ENCODE measurements at places on chromosomes 5 and 9. TPM values are rescaled to one million over a fixed set of nuclear protein-coding genes. Genes with fewer than 3 reads are reported as not detected.

CDH9 gene
- not detected for total RNA-seq

CCDC69 gene
- 1.3 TPM for total RNA-seq

EQTN gene
- total RNA-seq, result 0.22 TPM

TBC1D9B gene
- 63.9 TPM for total RNA-seq

PPIP5K2 gene
- total RNA-seq, result 22.1 TPM

ANKRD33B gene
- total RNA-seq, result 11.0 TPM

PDCD1LG2 gene
- total RNA-seq, result 0.20 TPM

IDNK gene
- total RNA-seq, result 5.7 TPM

PDE8B gene
- 1.4 TPM for total RNA-seq

LIFR gene
- 6.6 TPM for total RNA-seq

SLC6A7 gene
- 0.05 TPM for total RNA-seq

PCDHGA3 gene
- total RNA-seq, result not detected

NMUR2 gene
- 0.09 TPM for total RNA-seq

EDIL3 gene
- total RNA-seq, result 0.16 TPM

SLC27A4 gene
- 35.9 TPM for total RNA-seq

TMEM38B gene
- 14.3 TPM for total RNA-seq

TTLL11 gene
- 4.2 TPM for total RNA-seq

PAEP gene
- 0.45 TPM for total RNA-seq

ARID3C gene
- total RNA-seq, result 0.16 TPM

CFAP157 gene
- total RNA-seq, result not detected

RGS7BP gene
- not detected for total RNA-seq

CLIC3 gene
- 5.2 TPM for total RNA-seq

CERT1 gene
- total RNA-seq, result 22.5 TPM

TMEM252 gene
- not detected for total RNA-seq

PCDHB6 gene
- 1.1 TPM for total RNA-seq

SPATA9 gene
- 0.28 TPM for total RNA-seq

LRRC14B gene
- not detected for total RNA-seq

C9 gene
- not detected for total RNA-seq

PPP2R2B gene
- total RNA-seq, result 0.12 TPM

NACC2 gene
- total RNA-seq, result 22.1 TPM

VLDLR gene
- total RNA-seq, result 18.0 TPM

CSF1R gene
- 0.10 TPM for total RNA-seq

RAI14 gene
- 68.0 TPM for total RNA-seq

DAB2 gene
- 7.6 TPM for total RNA-seq

CCNJL gene
- 10.0 TPM for total RNA-seq

HK3 gene
- total RNA-seq, result not detected

C5orf15 gene
- 52.8 TPM for total RNA-seq

SPRY4 gene
- 8.4 TPM for total RNA-seq

SEMA4D gene
- 4.3 TPM for total RNA-seq

STRBP gene
- total RNA-seq, result 13.4 TPM

RASGRF2 gene
- total RNA-seq, result 1.6 TPM

BNC2 gene
- 4.1 TPM for total RNA-seq

IL33 gene
- total RNA-seq, result 0.23 TPM

OR2S2 gene
- total RNA-seq, result not detected

MELK gene
- total RNA-seq, result 66.3 TPM

All from A549 treated with Mapracorat at 1 μM for 4 hours (cell line).